Activated CD8-positive, alpha-beta memory T cell treated with anti-CD3 and anti-CD28 coated beads, Interleukin-2, amount 10 ng/mL, durations not matched to agents 7 days and 5 days (primary cell): ENCODE measurements at places on chromosomes 16 and 17.
A peak's percentile ranks its signal among the peaks of the same experiment; 100 is the strongest.

GRCh38 chr17:67606896-67607604 lies 110.7 kb upstream of the NOL11 start:
- DNase-seq = no peak

DNA sequence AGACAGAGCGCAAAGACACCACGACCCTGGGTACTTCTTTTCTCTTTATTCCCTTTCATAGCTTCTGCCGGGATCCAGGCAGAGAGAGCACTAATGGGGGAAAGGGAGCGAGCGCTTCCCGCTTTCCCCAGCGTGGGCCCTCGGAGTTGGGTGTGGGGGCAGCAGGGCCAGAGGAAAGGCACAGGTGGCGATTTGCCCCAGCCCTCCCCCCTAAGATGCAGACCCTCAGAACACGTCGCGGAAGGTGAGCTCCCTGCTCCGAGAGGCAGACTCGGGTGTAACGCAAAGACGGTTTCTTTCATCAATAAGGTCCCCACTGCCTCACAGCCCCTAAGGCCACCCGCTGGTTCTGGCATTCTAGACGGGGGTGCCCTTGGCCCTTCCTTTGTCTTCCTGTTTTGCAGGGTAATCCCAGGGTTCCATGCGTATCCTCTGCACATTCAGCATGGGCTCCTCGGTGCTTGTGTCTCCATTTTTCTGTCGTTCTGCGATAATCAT lies 570 bp upstream of the NME3 start:
- no peak for DNase-seq

DNA sequence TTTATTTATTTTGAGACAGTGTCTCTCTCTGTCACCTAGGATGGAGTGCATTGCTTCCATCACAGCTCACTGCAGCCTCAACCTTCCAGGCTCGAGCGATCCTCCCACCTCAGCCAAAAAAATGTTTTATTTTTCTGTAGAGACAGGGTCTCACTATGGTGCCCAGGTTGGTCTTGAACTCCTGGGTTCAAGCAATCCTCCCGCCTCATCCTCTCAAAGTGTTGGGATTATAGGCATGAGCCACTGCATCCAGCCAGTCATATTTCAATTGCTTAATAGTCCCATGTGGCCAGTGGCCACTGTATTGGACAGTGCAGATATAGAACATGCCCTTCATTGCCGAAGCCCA lies 15.3 kb downstream of the TMC7 start:
- DNase-seq = no peak

GRCh38 chr17:77736721-77737120 lies 221.8 kb upstream of the TNRC6C start:
- DNase-seq = peak; percentile 18

DNA sequence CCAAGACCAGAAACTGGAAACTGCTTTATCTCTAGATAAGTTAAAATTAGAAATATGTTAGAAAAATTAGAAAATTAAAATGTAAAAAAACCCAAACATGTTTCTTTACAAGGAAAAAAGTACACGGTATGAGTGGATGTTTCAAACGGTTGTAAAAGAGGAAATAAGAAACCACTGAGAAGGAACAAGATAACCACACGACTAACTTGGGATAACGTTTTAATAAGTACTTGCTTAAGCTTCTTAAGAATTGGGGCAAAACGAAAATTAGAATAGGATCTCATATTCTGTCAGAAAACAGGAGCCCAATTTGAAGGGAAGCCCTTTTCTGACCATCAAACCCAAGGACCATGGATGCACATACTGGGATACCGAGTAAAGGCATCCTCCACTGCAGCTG lies 31.0 kb downstream of the MBTPS1 start:
- no peak for DNase-seq

GRCh38 chr16:27425961-27426360 lies 24.0 kb downstream of the IL21R start:
- DNase-seq = no peak

DNA sequence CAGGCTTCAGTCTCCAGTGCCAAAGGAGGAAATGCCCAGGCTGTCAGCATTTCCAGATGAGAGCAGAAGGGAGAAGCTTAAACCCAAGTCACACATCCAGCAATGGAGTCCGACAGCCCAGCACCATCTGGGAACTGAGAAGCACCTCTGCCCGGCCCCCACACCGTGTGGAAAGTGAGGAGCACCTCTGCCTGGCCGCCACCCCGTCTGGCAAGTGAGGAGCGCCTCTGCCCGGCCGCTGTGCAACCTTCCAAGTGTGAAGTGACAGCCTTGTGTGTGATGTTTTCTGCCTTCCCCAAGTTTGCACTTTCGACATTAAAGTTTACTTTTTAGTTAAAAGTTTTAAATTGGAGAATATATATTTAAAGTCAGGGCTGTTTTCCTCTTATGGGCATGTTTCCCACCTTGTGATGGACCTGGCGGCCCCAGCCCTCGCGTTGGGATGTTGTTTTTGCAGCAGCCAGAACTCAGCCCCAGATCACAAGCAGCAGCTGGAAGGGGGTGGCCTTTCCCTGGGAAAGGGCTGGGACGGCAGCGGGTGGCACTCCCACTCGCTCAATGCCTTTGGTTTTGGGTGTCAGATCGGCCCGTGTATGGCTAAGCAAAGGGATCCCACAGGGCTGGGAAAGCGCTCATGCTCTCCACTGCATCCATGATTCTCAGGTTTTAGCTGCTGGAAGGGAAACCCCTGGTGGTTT lies 7.2 kb downstream of the CCDC137 start:
- DNase-seq = no peak

GRCh38 chr17:2805961-2806360 lies 9.7 kb downstream of the RAP1GAP2 start:
- no peak for DNase-seq

DNA sequence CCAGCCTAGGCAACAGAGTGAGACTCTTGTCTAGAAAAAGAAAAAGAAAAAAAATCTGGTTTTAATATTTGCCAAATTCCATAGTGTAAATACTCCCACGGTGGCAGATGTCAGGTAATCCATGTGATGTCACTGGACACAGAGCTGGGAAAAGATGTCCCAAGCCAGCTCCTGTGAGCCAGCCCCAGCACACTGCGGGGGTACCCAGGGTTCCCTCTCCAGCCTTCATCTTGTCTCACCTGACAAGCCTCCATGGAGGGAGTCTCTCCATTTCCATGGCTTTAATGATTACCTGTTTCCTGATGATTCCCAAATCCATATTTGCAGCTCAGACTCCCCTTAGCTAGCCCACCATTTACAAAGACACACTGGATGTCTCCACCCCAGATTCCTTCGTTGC lies 4.6 kb downstream of the CD300LB start:
- DNase-seq = peak; percentile 31

DNA sequence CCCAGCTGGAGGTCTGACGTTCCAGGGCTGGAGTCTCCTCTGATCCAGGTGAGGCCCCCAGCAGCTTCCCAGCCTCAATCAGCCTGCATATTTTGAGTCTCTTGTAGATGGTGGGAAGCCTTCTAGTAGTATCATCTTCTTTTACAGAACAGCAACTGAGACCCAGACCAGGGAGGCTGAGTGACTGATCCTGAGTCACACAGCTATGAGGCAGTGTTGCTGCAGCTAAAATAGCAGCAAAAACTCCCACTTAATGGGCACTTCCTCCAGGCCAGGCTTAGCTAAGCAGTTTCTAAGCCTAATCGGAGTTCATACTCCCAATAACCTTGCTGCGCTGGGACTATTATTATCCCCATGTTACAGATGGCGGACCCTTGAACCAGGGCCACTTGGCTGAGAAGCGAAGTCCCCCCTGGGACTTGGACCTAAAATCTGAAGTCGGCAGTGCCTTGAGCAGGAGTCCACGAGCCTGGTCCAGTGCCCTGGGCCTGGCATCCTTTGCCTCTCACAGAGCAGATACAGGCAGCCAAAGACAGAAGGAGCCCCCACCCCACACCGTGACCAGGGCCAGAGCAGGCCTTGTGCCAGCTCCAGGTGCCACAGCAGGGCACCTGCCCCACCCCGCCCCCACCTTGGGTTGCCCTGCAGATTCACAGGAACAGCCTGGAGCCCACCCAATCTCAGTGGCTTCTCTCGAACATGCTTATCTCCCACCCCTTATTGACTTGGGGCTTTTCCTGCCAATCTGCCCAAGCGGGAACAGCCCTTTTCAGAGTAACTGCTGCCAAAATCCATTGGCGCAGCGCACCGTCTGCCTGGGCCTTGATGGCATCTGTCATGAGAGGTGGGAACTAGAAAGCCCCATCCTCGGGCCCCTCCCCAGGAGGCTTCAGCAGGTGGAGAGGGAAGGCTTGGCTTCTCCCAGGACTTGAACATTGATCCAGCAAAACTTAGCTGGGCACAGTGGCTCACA lies 65.1 kb downstream of the SOCS1 start:
- no peak for DNase-seq

DNA sequence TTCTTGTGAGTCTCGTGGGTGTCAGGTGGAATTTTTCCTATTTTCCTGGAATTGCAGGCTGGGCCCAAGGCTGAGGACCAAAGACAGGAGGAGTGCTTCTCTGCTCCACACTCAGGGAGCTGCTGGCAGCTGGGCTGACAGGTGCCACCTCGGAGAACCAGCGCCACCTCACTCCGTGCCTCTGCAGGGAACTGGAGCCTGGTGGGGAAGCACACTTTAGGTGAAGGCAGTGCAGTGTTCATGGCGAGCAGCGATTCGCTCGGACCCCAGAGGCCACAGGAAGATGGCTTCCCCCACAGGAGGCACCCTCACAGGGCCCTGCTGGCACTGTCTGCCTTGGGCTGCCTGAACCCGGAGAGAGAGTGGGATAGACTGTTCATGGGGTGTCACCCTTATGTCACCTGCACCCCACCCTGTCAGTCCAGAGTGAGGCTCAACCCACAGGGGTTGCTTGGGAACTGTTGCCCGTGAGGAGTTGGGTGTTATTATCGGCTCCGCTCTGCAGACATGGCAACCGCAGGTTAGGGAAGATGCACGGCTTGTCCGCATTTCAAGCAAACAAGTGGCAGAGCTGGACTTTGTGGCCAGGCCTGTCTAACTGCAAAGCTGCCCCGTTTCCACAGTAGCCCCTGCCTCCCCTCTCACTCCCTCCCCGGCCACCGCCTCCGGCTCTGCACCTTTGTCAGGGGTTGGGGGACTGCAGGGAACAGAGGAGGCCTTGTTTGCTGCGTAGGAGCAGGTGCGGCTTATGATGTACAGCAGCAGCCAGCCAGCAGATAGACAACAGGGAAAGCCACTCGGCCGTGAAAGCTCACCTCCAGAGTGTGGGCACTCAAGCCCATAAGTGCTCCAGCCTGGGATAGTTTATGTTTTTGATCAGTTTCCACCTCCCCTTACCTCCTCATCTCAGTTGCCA lies 15.5 kb downstream of the TBC1D24 start:
- DNase-seq = no peak

DNA sequence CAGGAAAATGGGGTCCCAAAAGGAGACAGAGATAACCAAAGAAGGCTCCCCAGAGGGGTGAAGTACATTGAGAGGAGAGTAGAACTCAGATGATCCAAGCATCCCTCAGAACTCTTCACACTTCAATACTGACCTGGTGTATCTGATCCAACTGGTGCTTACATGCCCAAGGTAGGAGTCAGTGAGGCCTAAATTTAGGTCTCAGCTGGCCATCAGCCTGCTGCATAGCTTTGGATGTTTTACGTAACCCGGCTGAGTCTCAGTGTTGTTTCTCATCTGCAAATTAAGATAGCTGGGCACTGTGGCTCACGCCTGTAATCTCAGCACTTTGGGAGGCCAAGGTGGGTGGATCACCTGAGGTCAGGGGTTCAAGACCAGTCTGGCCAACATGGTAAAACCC lies 11.6 kb upstream of the GOSR2 start:
- no peak for DNase-seq

DNA sequence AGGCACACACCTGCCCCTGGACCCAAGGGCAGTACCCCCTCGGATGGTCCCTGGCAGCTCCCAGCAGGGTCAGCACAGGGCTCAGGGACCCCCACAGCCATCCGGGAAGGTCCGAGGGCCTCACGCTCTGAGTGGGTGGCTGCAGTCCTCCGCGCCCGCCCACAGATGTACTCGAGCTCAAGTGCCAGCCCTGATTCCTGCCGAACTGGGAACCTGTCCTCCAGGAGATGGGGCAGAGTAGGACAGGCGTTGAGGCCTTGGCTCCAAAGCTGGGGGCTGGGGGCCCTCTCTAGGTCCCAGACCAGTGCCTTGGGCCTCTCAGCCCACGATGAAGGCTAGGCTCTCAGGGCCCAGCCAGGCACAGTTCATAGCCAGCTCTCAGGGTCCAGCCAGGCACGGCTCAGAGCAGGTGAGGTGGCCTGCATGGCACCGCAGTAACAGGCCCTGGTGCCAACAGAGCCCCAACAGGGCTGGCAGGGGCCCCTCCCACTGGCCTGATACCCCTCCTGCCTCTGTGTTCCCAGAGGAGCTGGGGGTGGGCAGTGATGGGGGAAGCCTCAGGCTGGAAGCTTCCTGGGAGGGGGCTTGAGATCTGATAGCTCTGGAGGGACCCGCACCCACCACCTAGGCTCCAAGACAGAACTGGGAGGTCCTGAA lies 35.5 kb upstream of the PVALEF start:
- DNase-seq = no peak
